ENCODE measurements at places on chromosomes 2 and 18.

DNA sequence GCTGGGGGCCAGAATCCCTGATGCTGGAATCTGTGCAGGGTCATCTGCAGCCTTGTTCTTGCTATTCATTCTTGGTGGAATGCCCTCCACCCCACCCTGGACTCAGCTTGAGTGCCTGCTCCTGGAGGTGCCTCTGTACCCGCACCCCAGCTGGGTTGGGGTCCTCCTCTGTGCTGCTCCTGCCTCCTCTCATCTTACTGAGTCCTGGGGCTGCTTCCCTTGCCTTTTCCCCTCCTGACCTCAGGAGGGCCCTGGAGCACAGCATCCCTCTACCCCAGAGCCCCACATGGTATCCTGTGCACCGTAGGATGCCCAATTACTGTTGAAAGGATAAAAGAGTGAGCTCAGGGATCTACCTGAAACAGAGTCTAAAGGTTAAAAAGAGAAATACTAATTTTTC, 81.6 kb downstream of the CIB4 start:
- no peak for DNase-seq

DNA sequence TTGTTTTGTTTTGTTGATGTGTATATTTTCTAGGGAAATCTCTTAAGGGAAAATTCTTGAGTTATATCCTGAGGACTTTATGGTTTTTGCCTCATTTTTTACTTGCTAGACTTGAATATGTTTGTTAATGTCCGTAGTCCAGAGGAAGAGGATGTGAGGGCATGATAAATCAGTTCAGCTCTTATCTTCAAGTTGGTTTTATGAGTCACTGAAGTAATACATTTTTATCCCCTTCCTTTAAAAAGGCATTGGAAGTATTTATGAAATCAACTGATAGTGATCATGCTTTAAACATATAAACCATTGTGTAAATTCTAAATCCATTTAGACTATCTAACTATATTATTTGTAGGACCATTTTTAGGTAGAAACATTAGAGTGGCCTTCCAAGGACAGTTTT, 43.9 kb upstream of the CYBRD1 start:
- DNase-seq, result no peak

GRCh38 chr2:158570869-158571268, 114.1 kb downstream of the PKP4 start:
- no peak for DNase-seq

DNA sequence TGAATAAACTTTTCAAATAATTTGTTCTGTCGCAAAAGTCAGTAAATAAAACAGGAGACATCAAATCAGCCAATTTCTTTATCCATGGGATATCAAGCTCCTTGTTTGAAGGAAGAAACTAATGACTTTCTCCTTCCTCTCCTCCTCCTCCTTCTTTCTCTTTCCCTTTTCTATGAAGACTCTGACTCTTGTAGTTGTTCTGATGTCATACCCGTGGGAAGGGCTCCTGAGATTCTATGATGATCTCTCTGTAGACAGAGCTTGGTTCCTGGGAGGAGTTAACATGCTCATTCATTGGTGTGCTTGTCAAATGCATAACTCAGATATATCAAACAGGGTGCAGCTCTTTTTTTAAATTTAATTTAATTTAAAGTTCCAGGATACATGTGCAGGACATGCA, 118.7 kb upstream of the KCTD1 start:
- DNase-seq, result no peak

DNA sequence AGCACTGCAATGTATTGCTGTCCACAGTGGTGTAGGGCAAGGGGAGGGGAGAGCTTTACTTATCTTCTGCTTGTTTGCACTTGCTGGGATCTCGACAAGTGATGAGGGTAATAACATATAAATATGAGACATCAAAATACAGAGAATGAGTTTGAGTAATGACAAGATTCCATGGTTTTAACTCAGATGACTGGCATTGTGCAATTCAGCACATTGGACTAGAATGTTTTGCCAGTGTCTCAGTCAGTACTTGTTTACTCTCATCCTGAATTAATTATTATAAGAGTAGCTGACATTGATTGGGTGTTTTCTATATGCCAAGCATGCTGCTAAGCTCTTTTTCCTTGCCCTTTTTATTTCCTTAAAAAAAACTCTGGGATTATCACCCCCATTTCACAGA, 306.7 kb upstream of the MMADHC start:
- no peak for DNase-seq

- no peak for DNase-seq
Measured at GRCh38 chr2:236745420-236746210, 176.0 kb downstream of the ACKR3 start.

DNA sequence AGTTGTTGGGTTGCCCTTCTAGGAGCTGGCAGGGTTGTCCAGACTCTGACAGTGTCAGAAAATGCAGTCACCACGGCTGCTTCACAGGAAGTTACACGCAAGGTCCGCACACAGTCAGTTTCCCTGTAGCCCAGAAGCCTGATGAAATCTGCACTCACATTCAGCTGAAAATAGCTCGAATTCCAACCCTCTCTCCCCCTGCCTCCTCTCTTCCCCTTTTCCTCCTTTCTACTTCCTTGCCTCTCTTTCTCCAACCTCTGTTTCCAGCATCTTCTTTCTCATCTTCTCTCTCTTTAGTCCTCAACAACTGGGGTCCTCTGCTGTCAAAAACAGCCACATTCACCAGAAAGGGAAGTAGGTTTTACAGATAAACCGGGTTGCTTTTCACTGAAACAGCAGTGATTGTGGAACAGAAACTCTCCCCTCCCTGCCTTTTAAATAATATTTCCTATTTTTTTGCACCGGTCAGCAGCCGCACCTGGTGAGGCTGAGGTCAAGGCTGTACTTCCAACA, 69.3 kb downstream of the BCL11A start:
- no peak for DNase-seq

- no peak for DNase-seq
Measured at GRCh38 chr2:50157279-50157678, 874.7 kb downstream of the NRXN1 start.

- DNase-seq, result no peak
Measured at GRCh38 chr2:584863-585823, 92.1 kb downstream of the TMEM18 start.

GRCh38 chr2:132726155-132726554, 56.1 kb upstream of the LYPD1 start:
- DNase-seq, result no peak

- DNase-seq, result no peak
Measured at GRCh38 chr2:8086796-8087479, 594.9 kb upstream of the ID2 start.

GRCh38 chr2:26946841-26947784, 23.3 kb upstream of the MAPRE3 start:
- no peak for DNase-seq

GRCh38 chr18:24427484-24427883, 1.0 kb downstream of the IMPACT start:
- DNase-seq, result no peak

DNA sequence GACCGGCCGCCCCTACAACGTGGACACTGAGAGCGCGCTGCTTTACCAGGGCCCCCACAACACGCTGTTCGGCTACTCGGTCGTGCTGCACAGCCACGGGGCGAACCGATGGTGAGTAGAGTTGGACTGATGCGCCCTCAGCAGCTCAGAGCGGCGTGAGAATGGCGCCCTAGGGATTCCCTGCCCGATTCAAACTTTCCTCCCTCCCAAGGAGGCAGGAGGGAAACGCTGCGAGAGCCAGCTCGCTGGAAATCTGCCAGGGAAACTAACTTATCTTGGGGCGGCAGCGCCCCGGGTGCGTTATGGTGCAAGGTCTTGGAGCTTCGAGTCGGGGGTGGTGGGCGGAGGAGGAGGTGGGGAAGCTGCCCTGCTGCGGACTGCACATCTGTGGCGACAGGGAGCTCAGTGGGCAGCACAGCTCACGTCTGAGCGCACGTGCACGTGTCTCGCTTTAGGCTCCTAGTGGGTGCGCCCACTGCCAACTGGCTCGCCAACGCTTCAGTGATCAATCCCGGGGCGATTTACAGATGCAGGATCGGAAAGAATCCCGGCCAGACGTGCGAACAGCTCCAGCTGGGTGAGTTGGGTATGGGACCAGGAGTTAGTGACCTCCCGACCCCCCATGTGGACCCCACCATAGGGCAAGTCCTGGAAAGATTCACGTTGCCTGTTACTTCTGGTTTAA, 697 bp downstream of the ITGA4 start:
- DNase-seq, result no peak

- DNase-seq, result no peak
Measured at GRCh38 chr2:223123855-223124610, 72.0 kb downstream of the KCNE4 start.

- DNase-seq, result no peak
Measured at GRCh38 chr2:179424571-179424970, 159.9 kb upstream of the SESTD1 start.

DNA sequence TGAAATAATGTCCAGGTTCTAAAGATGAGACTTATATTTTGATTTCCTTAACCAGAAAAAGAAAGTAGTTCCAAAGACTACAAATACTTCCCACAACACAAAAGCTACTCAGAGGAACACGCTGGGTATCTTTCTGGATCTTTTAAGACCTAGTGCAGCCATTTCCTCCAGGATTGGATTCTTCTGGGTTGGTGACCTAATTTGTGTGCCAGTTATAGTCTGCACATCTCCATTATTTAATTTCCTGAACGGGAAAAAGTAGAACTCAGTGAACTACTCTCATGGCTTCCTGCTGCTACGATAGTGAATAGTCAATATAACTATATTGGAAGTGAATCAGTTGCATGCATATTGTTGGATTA, 1.5 kb downstream of the TMEM87B start:
- no peak for DNase-seq

- no peak for DNase-seq
Measured at GRCh38 chr2:127638361-127639110, 7.4 kb upstream of the GPR17 start.

DNA sequence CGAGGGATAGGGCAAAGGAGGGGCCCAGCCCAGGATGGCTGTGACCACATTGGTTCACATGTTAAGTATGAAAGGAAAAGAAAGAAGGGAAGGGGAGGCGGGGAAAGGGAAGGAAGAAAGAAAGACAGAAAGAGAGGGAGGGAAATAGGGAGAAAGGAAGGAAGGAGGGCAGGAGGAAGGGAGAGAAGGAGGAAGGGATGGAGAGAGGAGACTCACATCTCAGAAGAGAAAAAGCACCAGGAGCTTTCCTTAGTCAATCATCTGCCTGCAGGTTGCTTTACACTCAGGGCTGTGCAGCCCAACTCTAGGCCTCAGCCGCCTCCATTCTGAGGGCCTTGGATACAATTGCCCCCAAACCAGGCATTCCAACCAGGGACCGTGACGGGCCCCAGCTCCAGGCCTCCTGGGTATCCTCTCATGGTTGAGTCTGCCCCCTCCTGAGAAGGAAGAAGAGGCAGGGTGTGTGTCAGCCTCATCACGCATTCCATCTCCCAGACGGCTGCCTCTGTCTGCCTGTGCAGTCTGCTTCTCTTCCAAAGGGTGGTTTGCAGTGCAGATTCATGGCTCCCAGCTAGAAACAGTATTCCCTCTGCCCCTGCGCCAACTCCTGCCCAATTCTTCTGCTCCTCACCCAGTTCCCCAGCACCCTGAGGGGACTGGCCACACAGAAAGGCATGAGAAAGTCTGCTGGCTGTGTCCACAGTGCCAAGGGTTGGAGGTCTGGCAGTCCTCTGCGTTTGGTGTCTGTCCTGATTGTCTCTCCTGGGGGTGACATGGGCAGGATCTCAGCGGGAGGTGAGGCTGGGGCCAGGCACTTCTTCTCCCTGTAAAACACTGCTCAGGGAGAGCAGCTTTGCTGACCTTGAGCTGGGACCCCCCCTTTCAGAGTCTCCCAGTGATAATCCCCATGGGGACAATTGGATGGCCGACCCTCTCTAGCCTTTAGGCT, 163.3 kb downstream of the SMAD7 start:
- DNase-seq, result no peak

DNA sequence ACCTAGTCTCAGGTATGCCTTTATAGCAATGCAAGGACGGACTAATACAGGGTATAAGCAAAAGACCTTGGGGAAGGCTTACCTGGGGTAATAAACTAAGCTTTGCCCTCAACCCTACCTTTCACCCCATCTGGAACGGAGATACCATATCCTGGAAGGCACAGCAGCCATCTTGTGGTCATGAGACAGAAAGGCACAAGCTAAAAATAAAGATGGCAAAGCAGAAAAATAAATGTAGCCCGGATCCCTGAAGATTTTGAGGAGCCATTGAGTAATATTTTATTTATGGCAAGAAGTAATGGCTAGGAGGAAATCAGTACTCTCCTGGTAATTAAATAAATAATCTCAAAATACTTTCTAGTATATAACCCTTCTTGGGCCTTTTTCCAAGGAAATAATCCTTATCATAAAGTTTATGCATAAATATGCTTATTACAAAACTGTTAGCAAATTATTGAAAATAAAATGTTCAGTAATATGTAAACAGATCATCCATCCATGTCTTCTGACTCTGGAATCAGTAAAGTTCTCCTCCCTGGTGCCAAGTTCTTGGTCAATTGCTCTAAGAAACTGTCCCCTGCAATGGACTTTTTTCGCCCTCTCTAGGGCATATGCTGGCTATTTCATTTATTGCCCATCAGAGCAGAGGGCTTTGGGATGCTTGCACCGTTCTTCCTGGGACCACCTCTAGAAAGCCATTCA, 198.7 kb downstream of the SPP2 start:
- no peak for DNase-seq

DNA sequence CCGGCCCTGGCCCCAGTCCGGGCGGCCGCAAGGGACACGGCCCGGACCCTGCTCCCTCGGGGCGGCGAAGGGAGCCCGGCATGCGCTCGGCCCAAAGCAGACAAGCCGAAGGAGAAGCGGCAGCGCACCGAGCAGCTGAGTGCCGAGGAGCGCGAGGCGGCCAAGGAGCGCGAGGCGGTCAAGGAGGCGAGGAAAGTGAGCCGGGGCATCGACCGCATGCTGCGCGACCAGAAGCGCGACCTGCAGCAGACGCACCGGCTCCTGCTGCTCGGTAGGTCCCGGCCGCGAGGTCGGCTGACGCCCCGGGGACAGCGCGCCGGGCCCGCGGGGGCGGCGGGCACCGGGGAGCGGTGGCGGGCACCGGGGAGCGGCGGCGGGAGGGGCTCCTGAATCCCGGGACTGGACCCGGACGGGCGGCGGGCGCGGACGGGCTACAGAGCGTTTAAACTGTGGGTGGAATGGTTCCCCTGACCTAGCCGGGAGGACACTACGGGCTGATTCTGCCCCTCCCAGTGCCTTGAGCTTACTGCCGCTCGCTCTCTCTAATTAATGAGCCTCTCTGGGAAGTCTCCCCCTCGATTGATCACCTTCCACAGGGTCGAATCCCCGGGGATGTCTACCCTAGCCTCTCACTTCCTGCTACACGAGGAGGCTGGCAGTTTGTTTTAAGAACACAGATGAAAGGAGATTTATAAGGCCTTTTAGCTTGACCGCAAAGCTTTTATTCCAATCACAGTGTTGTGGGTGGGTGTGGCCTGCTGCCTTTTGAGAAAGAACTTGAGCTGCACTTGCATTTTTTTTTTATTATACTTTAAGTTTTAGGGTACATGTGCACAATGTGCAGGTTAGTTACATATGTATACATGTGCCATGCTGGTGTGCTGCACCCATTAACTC, 853 bp downstream of the GNAL start:
- DNase-seq, result no peak

GRCh38 chr2:42169874-42170521, 845 bp downstream of the EML4 start:
- no peak for DNase-seq

GRCh38 chr2:62313449-62314227, 117.7 kb downstream of the B3GNT2 start:
- DNase-seq, result no peak

All from stimulated activated CD4-positive, alpha-beta T cell treated with anti-CD3 and anti-CD28 coated beads, Interleukin-1b, Interleukin-23, amount 100 ng/mL, for 1 hour (primary cell).